ENCODE measurements at places on chromosomes 1 and 21. TPM values are rescaled to one million over a fixed set of nuclear protein-coding genes. Genes with fewer than 3 reads are reported as not detected.

Gene KLF17
- total RNA-seq = not detected

DNA sequence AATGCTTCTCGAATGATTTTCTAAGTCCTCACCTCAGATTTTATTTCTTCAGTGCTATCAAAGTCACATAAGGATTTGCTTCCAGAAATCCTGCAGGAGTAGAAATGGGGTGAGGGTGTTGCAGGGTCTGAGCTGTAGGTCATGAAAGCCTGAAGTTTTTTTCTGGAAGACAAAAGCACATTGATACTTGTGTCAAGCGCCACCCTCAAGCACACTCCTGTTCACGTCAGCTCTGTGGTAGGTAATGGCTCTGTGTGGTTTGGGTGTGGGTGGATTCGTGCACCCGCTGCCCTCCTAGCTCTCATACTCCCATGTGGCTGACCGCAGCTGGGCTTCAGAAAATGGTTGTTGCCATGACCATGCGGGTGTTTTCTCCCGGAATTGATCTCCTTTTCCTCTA, 39.9 kb downstream of the AKNAD1 start:
- DNase-seq = peak; percentile 19

Gene LCE1C
- not detected for total RNA-seq

DNA sequence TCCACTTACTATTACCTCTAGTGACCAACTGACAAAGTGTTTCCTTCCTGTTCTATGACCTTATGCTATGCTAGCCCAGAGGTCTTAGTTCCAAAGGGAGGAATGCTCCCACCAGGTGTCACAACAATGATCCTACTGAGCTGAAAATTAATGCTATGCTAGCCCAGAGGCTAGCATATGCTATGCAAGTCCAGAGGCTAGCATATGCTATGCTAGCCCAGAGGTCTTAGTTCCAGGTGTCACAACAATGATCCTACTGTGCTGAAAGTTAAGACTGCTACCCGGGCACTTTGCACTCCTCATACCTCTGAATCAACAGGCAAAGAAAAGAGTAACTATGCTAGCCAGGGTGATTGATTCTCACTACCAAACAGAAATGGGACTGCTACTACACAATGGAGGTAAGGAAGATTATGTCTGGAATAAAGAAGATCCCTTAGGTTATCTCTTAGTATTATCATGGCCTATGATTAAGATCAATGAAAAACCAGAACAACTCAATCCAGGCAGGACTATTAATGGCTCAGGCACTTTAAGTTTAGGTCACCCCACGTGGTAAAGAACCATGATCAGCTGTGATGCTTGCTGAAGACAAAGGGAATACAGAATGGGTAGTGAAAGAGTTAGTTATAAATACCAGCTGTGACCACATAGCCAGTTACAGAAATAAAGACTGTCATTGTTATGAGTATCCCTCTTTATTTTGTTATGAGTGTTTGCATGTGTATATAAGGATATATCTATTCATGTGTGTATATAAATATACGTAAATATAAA, 114.1 kb downstream of the CSMD2 start:
- no peak for DNase-seq

GRCh38 chr1:234313171-234313570, 60.1 kb upstream of the COA6 start:
- DNase-seq = no peak

Data from PC-9 (cell line).